ENCODE measurements at places on chromosomes 12 and 14.
A peak's percentile ranks its signal among the peaks of the same experiment; 100 is the strongest.

DNA sequence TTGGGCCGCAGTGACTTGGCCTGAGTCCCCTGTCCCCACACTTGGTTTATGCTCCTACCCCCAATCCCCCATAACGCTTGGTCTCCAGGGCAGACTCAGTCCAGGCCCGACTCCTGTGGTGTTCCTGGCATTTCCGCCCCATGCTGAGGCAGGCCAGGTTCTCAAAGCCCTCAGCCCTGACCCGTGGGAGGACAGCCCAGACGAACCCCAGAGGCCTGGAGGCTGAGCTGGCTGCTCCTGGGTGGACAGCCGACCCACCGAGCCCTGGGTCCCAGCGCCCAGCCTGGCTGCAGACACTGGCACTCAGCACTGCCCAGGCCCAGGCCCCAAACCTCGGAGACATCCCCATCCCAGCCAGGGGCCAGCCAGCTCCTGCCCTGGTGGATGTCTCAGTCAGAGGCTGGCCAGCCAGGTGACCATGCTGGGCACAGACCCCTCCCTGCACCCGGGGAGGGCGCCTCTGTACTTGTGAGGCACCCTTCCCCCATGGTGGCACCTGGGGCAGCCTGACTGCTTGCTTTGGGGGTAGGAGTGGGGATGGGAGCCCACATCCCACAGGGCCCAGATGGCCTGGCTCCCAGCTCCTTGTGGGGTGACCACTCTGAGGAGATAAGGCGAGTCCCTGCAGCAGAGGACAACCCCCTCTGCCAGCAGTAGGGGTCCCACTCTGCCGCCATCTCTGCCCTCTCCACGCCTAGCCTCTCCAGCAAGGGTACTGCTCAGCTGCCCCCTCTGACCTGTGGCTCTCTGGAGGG is 1.4 kb downstream of the PLD4 start:
- DNase-seq = no peak

DNA sequence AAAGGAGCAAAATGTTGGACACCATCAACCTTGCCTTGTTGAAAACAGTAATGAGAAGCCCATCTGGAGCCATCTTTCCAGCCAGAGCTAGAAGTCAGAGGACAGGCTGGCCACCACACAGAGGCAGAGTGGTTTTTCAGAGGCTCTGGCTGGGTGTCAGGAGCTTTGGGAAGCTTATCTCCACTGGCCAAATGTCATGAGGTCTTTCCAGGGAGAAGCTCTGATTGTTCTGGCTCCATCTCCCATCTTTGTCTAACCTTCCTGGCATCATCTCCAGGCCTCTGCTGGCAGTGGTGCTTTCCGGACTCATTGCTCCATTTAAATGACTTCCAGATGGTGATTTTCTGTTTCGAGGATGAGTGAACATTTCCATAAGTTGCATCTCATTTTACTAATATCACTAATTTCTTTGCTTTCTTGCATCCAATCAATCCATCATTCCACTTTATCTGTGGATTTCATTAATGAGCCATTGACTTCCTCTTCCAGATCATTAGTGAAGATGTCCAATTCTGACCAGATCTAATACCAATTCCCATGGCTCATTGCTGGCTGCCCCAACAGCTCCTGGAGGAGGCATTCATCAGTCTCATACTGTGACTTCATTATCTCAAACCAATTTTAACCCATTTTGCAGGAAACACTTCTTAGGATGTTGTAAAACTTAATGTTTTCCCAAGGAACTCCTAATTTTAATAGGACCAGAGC is 35.3 kb upstream of the TMTC1 start:
- no peak for DNase-seq

DNA sequence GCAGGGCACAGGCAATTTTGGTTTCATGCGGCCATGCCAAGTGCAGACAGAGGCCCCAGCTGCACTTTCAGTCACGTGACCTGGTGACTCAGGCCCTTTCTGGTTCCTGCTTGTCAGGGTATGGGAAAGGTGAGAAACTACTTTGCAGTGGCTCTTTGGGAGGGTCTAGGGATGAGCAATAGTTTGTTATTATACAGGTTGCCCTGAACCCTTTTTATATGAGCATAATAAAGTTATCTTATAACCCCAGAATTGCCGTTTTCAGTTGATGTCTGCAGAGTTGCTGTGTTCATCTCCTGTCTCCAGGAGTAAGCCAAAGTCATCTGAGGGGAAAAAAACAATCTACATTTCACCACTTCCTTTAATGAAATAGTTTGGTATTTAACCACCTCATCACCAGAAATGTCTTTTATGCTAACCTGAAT is 30.9 kb upstream of the EMP1 start:
- DNase-seq = peak; percentile 92

GRCh38 chr12:75792687-75793086 is 238.9 kb downstream of the PHLDA1 start:
- no peak for DNase-seq

DNA sequence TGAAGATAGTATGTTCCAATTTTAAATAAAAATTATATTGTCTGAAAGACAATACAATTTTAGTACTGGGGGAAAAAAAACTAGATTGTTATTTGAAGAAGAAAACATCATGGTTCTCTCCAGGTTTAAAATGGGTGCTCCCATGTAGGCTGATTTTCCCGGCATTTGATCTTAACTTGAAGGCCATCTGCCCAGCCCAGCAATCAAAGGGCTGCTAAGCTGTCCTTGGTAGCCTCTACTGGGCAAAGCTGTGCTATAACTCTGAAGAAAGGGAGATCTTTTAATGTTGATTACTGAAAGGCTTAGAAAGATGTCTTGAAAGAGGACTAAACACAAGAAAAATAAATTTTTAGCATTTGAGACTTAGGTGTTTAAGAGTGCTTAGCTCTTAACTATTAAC is 41.4 kb downstream of the CBX5 start:
- no peak for DNase-seq

- no peak for DNase-seq
Observed at GRCh38 chr14:90720832-90721231, 95.4 kb downstream of the TTC7B start.

GRCh38 chr14:69317780-69318179 is 57.8 kb downstream of the GALNT16 start:
- DNase-seq = peak; percentile 3

GRCh38 chr14:89366864-89367778 is 49.9 kb downstream of the FOXN3 start:
- DNase-seq = no peak

- DNase-seq = no peak
Observed at GRCh38 chr14:95703805-95704204, 10.1 kb downstream of the TCL1A start.

DNA sequence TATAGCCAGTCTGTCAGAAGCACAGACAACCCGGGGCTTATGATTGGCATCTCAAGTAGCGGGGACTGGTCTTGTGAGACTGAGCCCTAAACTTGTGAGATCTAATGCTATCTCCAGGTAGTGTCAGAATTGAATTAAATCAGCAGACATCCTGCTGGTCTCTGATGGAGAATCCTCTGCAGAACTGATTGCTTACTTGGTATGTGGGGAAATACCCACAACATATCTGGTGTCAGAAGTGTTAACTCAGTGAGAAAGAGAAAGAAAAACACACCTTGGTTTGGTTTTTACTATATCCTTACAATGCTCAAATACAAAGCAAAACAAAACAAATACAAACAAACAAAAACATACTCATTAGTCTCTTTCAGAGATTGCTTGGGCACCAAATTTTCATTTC is 10.0 kb downstream of the SEL1L start:
- no peak for DNase-seq

DNA sequence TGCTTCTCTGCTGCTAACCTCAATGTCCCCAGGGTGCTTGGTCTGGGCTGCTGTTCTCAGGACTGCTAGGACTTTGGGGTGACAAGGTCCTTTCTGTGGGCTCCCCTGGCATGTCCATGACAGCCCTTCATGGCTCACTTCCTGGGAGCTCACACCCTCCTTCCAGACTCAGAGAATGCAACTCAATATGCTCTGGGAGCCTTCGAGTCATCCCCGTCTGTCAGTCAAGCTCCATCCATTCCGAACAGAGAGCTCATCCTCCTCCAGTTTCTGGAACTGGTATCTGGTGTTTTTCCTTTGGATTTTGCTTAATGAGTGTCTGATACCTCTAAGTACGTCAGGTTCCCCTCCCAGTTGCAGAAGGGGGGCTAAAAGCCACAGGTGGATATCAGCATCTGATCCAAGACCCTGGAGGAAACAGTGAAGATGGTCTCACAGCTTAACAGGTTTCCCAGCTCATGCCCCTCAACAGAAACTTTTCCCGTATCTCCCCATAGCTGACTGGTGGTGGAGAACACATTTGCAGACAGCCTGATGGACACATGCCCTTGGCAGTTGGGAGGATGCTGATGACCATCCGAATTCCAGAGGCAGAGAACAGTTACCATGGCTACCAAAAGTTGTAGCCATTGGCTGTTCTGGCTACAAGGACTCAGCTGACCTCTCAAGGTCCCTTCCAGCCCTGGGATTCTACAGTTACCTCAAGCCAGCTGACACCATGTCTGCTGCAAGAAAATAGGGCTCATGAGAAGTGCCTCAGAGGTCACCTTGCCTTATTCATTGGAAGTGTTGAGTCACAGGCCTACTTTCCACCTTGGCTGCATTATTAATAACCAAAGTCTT is 9.5 kb upstream of the RAB35 start:
- DNase-seq = peak; percentile 51
